CD4-positive, alpha-beta T cell treated with Interleukin-10 for 1 hour (primary cell): ENCODE measurements at places on chromosomes 13 and 19.

DNA sequence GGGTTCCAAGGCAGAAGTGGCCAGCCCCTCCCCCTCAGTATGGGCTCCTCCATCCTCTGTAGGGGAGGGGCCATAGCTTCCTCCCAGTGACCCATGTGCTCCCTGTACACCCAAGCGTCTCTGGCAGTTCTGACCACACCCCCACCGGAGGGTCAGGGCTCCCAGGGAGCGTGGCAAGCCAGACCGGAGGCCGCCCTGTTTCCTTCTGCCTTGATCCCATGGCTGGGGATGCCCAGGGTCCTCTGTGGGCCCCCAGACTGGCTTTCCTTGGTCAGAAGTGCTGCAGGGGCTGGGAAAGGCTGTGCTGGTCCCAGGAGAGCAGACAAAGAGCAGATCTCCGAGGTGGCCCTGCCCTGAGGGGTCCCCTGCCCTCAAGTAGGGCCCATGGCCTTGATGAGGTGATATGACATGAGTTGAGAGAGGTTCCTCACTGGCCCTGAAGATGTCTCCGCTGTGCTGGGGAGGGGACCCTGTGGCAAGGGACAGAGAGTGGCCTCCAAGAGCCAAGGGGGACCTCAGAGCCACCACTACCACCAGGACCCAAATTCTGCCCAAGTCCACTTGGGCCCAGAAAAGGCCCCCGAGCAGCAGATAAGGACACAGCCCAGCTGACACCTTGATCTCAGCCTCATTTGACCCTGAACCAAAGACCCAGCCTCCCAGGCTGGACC, 7.8 kb upstream of the F2RL3 start:
- DNase-seq: no peak

GRCh38 chr19:42246922-42247639, 4.7 kb upstream of the GSK3A start:
- peak; percentile 53 for DNase-seq

- no peak for DNase-seq
These were observed 1.1 kb downstream of the SUPT5H start for GRCh38 chr19:39446365-39447084.

DNA sequence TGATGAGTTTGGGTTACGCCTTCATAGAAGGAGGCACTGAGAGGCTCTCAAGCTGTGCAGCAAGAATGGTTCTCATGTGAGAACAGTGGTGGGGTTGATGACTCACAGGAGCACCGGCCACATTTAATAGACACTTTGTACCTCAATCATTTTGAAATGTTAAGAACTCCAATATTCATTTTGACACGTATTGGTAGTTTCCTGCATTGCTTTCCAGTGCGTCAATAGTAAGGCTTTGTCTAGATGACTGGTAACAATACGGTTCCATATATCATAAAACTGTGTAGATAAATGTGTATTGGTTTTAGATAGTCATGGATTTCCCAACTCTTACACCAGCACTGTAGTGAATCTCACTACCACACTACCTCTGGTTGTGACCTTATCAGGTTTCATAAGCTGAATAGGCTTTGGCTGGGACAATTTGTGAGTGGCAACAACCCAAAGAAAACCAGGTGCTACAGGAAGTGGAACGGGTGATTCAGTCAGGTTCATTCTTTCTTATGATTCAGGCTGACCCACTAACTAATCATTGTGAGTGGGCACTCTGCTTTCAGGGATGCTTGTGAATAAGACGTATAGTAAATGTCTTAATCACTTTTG, 362.6 kb downstream of the KLF5 start:
- DNase-seq: no peak

DNA sequence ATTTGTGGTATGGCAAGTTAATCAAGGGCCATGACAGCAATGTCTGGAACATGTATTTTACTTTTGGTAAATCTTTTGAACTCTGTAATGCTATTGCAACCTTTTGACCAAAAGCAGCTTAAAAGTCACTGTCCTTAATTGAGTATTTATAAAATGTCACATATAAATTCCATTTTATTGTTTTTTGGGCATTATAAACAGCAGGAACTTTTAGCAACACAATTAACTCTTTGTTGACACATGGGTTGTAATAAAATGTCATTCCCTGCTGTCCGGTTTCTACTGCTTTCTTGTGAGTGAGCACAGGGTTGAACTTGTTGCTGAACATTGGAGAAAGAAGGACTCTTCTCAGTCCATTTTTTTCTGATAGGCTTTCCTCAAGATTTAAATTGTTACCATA, 1923.1 kb downstream of the PCDH9 start:
- no peak for DNase-seq

DNA sequence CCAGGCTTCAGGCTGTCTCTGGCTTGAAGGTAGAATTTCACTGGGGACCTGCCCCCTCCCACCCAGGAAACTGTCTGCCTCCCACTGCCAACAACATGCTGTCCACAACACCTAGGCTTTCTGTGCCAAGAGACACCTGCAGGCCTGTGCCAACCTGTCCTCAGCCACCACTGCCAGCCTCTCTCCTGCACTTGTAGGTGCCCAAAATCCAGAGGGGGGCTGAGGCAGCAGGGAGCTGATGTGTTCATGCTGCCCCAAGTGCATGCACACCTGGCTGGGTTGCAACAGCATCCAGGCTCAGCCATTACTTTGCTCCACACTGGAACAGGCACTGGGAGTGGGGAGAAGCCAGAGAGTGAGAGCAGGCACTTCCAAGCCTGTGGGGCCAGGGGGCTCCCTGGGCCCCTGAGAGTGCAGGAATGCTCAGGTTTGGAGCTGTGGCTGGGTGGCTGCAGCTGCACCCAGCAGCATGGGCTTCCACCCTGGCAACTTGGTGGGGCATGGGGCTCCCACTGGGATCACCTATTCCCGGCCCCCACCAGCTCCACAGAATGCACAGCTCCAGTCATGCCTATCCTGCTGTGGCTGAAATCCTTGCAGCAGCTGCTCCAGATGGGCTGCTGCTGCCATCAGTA, 218.1 kb upstream of the OBI1 start:
- no peak for DNase-seq

DNA sequence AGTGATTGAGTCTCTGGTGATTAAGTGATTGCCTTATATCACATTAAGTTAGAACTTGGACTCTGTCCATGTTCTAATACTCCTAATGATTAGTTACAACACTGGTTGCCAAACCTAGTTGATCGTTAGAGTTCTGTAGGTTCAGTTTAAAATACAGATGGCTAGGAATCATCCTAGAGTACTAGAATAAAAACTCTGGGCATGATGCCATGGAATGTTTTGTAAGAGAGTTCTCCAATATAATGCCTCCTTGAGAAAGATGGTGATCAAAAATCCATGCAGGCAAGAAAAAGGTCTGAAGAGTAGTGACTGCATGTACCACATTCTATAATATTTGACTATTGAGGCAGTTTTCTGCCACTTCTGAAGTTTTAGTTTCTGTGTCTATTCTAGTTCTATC, 176.3 kb downstream of the GPC5 start:
- DNase-seq: no peak

GRCh38 chr19:54155694-54156093, 3.8 kb downstream of the LENG1 start:
- DNase-seq: no peak

- DNase-seq: no peak
These were observed 519.3 kb downstream of the GPC6 start for GRCh38 chr13:93745884-93746283.

DNA sequence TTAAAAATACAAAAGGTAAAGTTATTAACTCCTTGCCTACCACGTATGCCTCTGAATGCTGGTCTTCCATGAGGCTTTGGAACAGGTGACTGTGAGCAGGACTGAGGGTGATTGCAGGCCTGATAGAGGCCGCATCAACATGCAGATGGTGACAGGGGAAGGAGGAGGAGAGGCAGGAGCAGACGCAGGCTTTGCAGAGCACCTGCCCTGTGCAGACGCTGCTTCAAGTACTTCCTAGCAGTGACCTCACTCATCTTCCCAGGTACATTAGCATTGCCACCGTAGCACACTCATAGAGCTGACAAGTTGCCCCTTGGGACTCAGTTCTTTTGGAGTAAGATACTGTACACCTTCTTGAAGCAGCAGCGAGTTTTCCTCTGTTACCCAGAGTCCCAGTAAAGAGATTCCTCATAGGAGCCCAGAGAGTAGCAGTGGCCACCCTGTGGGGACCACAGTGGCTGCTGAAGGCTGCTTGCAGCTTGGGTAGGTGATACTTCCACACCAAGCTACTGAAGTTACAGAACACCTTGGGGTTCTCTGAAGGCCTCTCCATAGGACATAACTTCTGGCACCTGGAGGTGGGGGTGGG, 56.0 kb downstream of the ZNF536 start:
- no peak for DNase-seq

- DNase-seq: no peak
These were observed 17.2 kb upstream of the CRTC1 start for GRCh38 chr19:18666317-18666716.

GRCh38 chr13:50801087-50801931, 42.2 kb downstream of the DLEU7 start:
- DNase-seq: peak; percentile 75

- DNase-seq: no peak
These were observed 38.8 kb upstream of the TNFRSF19 start for GRCh38 chr13:23531446-23531845.

GRCh38 chr19:40800339-40800996, 1.5 kb downstream of the EGLN2 start:
- DNase-seq: peak; percentile 16

DNA sequence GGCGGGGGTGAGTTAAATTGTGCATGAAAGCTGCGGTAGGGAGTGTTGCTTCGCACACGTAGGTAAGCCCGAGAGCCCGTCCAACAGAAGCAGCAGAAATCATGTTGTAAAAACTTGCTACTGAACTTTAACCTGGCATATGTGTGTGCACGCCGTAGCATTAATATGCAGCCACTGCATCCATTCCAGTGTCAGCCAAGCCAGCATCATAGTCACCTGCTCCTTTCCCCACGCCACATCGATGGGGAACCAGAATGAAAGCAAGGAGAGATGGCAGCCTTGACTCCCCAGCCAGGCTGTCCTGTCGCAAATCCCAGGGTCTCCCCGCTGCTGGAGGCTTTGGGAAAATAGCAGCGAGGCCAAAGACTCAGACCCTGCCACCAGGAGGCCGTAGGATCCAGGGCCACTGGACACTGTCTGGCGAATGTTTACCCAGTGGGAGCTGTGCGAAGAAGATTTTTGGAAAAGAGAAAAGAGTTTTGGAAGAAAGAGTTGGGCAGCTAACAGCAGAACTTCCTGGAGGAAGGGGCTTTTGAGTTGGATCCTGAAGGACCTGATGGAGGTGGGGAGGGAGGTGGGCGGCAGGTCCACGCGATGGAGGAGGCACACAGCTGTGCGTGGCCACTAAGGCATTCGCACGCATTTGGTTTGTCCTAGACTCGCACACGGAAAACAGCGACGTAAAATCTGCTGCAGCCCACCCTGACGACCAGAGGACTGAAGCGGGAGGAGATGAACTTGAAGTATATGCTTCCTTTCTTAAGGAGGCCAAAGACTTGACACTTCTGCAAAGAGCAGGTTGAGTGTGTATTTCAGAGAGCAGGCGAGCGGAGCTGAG, 48.7 kb upstream of the RANBP3 start:
- DNase-seq: no peak

DNA sequence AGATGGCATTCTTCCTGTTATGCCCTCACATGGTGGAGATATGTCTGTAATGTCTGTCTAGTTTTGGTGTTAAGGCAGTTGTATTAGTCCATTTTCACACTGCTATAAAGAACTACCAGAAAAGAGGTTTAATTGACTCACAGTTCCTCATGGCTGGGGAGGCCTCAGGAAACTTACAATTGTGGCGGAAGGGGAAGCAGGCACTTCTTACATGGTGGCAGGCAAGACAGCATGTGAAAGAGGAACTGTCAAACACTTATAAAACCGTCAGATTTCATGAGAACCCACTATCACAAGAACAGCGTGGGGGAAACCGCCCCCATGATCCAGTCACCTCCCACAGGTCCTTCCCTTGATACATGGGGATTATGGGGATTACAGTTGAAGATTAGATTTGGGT, 3.2 kb downstream of the ZNF441 start:
- DNase-seq: no peak
